ENCODE measurements at places on chromosomes 2 and 18. TPM values are rescaled to one million over a fixed set of nuclear protein-coding genes. Genes with fewer than 3 reads are reported as not detected.

DNA sequence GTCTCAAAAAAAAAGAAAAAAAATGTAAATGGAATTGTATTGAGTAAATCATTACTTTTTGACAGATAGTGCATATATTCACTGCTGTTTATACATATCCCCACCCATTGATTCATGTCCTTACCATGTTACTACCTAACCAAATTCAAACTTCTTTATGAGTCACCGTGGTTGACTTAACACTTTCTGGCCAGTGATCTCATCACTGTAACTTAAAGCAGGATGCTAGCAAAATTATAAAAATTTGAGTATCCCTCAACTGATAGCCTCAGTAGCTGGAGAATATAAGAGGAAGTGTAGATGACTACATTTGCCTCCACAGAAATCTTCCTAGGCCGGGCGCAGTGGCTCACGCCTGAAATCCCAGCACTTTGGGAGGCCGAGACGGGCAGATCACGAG lies 13.4 kb downstream of the CNOT9 start:
- DNase-seq, result peak; percentile 88

DNA sequence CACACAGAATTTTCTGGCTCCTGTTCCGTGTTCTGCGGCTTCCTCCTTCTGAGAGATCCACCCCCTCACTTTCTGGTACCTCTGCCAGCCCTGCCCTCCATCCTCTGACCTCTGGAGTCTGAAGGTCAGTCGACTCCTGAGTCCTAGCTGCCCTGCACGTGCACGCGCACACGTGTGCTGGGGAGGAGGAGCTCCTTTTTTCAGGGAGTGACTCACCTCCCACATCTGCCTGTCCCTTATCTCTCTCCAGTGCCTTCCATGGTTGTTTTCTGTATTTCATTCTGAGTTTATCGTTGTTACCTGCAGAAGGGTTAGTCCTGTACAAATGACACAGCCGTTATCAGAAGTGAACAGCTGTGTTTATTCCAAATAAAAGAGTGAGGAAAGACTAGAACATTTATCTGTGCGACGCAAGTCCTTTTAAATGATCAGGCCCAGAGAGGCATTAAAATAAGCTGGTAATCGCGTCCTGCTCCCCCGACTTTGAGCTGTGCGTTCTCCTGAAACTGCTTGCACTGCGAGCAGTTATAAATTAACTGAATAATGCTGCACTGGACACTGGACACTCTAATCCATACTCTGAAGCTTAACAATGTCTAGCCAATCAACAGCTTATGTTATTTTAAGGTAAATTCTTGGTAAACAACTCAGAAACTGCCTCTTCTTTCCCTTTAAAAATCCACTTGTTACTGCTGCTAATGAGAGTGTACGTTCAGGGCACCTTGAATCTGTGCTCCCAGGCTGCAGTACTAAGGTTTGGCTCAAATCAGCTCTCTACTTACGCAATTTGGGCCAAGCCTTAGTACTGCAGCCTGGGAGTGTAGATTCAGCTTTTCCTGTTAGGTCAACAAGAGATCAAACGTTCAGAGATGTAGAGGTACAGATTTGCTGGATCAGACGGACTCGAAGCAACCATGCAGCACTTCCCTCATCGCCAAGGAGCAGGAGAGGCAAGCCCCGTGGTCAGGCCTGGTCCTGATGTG lies 72.5 kb downstream of the GALR1 start:
- DNase-seq, result no peak

GRCh38 chr2:240868286-240869108 lies at the start of gene AGXT:
TSS of gene AGXT (plus strand) at chr2:240868824. CDS start at chr2:240868866, 42 bp downstream.
- peak; percentile 15 for DNase-seq

DNA sequence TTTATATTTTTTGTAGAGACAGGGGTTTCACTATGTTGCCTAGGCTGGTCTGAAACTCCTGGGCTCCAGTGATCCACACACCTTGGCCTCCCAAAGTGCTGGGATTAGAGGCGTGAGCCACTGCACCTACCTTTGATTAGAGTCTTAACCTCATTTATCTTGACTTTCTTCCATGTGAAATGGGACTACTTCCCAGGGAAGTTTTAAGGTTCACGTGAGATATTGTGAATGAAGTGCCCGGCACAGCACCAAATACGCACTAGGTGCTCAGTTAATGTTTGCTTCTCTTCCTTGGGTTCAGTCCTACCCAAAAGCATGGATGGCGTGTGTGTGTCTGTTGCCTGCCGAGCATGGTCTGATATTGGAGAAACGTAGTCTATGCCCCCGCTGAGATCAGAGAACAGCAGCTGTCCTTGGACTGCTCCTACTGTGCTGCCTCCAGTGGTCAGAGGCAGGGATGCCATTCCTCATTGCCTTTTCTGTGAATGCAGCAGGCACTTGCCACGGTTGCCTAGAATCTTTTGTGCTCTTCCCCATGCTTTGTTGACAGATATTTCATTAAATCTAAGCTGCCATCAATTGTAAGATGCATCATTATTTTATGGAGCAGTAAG lies 12.3 kb upstream of the TFCP2L1 start:
- DNase-seq, result peak; percentile 12

DNA sequence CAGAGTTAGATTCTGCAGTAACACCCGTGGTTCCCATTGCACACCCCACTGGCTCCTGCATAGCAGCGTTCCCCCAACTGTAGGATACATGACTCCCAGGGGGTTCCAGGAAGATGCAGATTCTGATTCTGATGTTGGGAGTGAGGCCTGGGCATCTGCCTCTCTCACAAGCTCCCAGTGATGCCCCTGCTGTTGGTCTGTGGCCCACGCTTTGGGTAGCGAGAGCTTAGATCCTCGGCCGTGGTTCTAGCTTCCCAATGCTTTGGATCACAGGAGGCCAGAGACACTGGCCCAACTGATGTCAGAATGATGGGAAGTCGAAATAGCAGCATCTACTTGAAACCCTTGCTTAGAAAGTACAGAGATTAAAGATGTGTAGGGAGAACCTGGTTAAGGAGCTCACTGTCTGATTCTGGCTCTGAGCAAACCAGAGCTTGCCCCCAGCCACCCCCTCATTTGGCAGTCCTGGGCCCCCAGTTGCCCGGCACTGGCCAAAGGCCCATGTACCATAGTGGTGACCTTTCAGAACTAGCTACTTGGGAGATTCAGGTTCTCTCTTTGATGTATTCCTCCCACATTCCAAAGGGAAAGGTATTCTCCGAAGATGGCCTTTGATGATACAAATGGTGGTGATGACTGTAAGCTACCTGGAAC lies 197.5 kb downstream of the FAM210A start:
- no peak for DNase-seq

- DNase-seq, result no peak
Measured at GRCh38 chr18:21911551-21911950, 171.0 kb downstream of the MIB1 start.

GRCh38 chr18:25164211-25164847 lies 187.6 kb downstream of the ZNF521 start:
- DNase-seq, result no peak

DNA sequence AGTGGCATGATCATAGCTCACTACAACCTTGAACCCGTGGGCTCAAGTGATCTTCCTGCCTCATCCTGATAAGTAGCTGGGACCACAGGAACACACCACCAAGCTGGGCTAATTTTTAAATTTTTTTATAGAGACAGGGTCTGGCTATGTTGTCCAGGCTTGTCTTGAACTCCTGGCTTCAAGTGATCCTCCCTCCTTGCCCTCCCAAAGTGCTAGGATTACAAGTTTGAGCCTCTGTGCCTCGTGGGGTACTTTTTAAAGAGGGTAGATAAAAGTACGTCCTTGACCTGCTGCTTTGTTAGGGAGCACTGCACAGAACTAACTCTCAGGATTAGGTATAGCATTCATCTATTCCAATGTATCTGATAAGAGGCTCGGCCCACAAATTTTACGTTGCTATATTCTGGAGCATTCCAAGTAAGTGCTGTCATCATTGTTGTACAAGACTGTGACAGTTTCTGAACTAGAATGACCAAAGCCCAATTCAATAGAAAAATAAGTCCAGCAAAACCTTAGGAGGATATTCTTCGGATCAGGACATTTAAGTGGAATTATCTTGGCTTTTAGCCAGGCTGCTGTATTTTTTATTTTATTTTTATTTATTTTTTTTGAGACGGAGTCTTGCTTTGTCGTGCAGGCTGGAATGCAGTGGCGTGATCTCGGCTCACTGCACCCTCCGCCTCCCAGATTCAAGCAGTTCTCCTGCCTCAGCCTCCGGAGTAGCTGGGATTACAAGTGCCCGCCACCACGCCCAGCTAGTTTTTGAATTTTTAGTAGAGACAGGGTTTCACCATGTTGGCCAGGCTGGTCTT lies 4.1 kb downstream of the MTCL1 start:
- peak; percentile 56 for DNase-seq

DNA sequence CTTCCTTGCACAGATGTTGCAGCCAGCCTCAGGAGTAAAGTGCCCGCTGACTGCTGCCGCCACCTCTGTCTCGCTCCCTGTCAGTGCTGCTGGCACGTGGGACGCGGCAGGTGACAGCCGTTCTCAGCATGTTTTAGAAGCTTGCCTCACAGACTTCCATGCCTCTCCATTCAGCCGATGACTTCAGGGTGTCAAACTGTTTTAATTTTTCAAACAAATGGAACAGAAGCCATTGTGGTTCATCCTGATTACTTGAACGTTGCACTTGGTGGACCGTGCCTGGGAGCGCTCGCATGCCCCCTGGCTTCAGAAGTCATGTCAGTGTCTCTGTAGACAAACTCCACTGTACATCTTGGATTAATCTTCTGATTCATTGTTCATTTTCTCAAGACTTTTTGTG lies 62.7 kb upstream of the EML6 start:
- no peak for DNase-seq

DNA sequence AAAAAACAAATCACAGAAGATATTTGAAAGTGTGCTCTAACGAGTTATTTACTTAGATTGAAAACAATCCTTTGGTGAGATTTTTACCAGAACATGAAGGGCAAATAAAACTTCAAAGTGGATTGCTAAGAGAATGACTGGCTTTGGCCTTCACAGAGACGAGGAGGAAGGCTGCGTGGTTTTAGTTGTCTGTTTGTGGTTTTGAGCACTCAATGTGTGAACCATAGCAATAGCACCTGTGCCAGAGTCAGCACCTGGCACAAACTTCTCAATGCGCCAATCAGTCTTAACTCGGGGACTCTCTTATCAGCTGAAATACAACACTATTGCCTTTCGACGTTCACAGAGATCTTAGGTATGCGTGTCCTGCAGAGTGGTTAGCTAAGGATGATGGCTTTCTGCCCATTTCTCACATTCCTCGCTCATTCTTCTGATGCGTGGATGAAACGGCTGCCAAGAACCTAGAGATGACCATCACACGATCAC lies 70.0 kb downstream of the MBP start:
- peak; percentile 96 for DNase-seq

- DNase-seq, result peak; percentile 95
Measured at GRCh38 chr2:152762202-152762601, 43.8 kb downstream of the ARL6IP6 start.

DNA sequence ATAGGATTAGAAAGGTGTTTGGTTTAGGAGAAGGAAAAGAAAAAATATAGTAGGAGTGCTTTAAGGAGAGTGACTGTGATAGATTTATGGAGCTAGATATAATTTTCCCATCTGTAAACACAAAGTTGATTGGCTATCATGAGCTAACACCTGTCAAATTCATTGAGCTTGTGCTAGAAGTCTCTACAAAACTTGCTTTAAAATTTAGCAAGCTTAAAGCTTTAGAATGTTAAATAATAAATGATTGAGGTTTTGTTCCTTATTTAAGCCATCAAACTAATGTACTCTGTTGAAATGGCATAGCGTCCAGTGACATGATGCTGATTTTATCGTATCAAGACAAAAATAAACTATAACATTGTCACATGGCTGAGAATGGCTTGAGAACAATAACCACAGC lies 1497.4 kb upstream of the DDX18 start:
- no peak for DNase-seq

DNA sequence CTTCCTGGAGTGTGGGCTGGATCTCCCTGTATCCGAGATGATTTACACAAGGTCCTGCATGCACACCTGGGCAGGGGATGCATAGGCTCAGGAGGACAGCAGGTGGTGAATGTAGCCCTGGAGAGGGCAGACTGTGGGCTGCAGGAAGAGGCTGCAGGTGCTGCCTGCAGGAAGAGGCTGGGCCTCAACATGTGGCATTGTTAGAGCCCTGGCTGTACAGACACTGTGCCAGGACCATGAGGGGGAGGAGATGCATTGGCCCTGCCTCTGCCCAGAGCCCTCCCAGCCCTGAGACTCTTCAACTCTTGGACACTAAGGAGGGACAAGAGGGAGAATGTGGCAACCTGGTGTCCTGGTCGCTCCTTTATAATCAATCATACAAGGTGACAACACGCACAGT lies 392.8 kb downstream of the TNS1 start:
- DNase-seq, result no peak

- no peak for DNase-seq
Measured at GRCh38 chr18:41789001-41789400, 166.0 kb upstream of the PIK3C3 start.

DNA sequence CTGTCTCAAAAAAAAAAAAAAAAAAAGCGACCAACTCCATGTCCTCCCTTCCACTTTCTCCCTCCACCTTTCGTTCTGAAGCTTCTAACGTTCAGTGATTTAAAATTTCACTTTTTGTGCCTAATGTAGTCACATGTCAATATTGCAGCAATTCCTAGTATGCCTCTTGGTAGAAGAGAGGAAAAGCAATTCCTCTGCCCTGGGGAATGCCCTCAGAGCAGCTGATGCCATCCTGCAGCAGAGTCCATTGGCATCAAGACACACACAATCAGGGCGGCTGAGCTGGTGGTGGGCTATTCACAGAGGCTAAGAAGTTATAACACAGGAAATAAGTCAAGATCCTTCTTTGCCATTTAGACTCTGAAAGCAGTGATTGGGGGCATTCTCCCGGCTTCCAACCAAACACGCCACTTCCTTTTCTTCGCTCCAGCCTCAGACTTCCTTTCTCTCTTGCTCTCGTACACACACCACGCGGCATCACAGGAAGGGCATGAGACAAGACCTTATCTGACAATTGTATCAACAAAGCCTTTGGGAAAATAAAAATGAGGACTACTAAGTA lies 71.9 kb downstream of the MOGAT1 start:
- no peak for DNase-seq

- no peak for DNase-seq
Measured at GRCh38 chr2:65165558-65165957, 35.7 kb upstream of the RAB1A start.

DNA sequence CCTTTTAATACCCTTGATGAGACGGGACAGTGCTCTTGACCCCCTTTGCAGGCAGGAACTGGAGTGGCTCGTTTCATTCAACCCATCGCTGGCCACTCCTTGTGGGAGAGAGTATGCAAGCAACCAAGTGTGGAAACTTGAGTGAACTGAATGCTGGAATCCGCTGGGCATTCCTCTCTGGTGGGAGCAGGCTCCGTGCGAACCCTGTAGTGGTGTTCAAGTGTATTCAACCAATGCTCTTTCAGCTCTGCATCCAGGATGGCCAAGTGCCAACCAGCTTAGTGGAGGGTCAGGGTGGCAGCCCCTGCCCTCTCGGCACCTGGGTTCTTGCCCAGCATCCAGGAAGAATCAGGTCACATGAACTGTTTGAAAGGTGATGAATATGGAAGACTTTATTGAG lies 3.3 kb upstream of the ACADL start:
- no peak for DNase-seq

- no peak for DNase-seq
Measured at GRCh38 chr2:207185372-207185771, 19.6 kb upstream of the KLF7 start.

Gene KYNU
- 1.5 TPM for total RNA-seq

Gene EIF5B
- 22.8 TPM for total RNA-seq

Gene TUBA3E
- not detected for total RNA-seq

Gene CGREF1
- total RNA-seq, result 10.0 TPM

Gene FBLN7
- total RNA-seq, result 0.99 TPM

Gene UGT1A5
- not detected for total RNA-seq

Gene LRRC30
- not detected for total RNA-seq

Gene MDH1B
- 1.8 TPM for total RNA-seq

Gene RIT2
- not detected for total RNA-seq

Gene KCNIP3
- total RNA-seq, result 1.7 TPM

Gene SCN7A
- 23.6 TPM for total RNA-seq
